NCI-H446 (cell line): ENCODE measurements at places on chromosomes 1 and 21.

DNA sequence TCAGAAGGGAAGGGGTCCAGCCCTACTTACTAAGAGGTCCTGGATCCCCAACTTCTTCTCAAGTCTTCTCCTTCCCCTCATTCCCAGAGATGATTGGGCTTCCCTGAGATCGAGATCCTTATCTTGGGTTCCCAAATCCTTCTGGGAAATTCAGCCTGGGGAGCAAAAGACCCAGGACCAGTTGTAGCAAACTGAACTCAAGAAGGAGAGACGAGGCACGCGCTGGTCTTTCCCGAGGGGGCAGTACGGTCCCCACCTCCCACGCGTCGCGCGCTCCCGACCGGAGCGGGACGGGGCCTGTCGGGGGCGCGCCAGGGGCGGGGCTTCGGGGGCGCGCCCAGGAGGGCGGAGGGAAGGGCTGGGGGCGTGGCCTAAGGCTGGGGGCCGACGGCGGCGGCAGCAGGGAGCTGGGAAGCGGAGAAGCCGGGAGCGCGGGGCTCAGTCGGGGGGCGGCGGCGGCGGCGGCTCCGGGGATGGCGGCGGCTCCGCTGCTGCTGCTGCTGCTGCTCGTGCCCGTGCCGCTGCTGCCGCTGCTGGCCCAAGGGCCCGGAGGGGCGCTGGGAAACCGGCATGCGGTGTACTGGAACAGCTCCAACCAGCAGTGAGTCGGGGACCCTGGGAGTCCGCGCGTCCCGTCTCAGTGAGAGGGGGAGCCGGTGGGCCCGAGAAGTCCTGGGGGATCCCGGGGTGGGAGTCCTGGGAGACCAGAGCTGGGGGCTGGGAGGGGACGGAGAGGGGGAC is at the start of gene EFNA3:
Gene EFNA3 (plus strand): TSS at position 369 of the 741 bp plus-strand sequence. CDS start 105 bp downstream, at position 474.
- DNase-seq = peak; percentile 85

DNA sequence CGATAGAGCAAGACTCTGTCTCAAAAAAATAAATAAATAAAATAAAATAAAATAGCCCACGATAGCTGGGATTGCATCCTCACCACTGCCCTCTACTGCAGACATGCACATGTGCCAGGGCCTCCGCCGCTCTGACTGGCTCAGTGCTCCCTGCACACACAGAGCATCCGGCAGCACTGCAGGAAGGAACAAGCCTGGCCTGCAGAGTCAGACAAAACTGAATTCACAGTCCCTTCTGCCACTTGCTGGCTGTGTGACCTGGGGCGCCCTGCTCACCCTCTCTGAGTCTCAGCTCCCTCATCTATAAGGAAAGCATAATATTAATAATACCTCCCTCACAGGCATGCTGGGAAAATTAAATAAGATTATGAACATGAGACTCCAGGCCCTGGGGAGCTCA is 35.4 kb downstream of the CSMD2 start:
- no peak for DNase-seq

DNA sequence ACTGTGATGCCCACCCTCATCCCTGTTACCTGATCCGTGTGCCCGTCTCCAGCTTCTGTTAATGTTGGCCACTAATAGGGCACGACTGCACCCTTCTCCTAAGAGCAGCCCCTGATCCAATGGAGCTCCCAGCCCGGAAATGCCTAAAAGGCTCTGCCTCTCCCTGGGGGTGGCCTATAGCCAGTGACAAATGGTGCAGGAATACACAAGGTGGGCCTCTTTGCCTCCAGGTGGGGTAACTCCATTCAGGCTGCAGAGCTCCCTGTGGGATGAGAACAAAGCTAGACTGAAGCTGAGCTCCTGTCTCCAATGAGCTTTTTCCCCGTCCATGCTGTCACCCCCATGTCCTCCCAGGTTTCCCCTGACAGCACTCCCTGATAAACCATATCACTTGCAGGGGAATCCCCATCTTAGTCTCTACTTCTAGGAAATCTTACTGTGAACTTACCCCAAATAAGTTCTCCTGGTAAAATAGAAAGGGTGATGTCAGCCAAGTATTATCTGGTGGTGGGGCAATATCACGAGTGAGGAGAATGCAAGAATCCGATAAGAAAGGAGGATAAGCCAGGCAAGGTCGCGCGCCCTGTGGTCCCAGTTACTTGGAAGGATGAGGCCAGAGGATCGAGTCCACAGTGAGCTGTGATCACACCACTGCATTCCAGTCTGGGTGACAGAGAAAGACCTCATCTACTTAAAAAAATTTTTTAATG is 18.6 kb downstream of the S100A7A start:
- no peak for DNase-seq

DNA sequence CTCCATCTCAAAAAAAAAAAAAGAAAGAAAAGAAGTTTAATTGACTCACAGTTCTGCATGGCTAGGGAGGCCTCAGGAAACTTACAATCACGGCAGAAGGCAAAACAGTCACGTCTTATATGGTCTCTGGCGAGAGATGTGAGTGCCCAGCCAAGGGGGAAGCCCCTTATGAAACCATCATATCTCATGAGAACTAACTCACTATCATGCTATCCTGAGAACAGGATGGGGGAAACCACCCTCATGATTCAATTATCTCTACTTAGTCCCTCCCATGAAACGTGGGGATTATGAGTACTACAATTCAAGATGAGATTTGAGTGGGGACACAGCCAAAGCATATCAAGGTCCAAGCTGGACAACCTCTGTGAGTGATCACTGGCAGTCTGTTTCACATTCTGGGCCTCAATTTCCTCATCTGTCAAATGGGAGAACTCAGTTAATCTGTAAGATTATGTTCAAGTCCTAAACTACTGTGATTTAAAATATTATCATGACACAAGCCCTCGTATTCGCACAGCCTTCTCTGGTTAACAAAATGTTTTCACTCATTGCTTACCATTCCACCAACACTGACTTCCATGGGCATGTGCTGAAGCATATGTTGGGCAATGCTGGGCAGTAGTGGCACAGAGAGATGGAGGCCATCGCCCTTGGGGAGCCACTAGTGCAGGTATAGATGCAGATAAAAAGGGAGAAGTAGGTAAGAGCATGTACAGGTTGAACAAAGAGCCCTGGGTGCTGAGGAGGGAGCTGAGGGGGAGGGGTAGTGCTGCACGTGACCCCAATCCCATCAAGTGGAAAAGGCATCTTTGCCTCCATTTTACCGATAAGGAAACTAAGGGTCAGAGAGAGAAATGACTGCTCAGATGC is 46.2 kb upstream of the SLC2A1 start:
- DNase-seq = no peak

- DNase-seq = no peak
These were observed 198.8 kb downstream of the COL24A1 start for GRCh38 chr1:85957760-85958159.

DNA sequence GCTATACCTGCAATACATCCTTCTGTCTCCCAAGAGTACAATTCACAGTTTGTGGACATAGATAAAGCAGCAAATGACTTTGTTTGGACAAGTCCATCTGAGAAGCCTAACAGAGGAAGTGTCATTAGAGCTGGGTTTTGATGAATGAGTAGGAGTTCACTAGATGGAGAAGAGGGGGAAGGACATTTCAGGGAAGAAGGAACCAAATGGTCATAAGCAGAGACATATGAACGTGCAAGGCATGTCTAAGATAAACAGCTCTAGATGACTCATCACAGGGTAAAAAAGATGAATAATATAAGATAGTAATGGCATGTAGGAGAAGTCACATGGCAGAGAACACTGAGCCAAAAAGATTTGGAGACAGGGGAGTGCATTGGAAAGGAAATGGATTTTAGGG is 54.5 kb downstream of the HMGB4 start:
- no peak for DNase-seq
